ENCODE measurements at places on chromosomes 13 and 19.

DNA sequence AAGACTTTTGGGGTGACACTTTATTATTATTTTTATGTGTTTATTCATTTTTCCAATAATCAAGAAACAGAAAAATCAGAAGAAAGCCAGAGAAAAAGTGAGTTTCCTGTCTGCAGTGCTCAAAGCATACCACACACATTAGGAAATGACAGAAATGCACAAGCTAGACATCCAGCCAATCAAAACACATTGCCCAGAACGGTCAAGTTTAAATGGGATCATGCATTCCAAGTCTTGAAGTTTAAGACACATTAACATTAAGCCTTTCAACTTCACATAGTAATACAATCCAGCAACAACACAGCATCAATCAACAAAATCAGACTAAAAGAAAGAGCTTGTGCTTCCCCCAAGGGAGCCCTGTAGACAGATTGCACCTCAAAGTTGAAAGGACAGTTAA, 28.7 kb upstream of the MEDAG start:
- DNase-seq: no peak

GRCh38 chr19:36120092-36120983, 5.1 kb downstream of the TBCB start:
- DNase-seq: no peak

DNA sequence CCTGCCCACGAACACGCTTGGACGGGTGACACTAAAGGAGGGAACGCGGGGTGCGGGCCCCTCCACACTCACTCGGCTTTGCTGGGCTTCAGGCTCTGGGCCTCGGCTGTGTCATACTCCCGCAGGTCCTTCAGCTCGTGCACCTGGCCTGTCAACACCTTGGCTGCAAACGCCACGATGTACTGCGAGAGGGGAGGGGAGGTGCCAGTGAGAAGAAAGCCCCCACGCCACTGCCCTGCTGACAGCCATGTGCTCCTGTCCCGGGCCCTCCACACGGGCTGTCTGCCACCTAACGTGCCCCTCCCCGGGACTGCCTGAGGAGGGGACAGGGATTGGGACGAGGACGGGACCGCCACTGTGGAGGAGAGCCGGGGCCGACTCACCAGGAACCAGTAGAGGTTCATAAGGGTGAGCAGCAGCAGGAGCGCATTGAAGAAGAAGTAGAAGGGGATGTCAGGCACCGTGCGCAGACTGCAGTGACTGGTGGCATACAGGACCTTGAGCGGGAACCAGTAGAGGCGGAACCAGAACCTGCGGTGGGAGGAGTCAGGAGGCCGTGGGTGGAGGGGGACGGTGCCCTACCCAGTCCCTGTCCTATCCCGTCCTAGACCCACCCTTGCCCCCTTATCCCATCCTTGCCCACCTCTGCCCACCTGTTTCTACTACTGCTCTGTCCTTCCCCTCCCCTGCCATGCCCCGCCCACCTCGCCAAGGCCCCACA, 16.9 kb downstream of the CERS1 start:
- no peak for DNase-seq

DNA sequence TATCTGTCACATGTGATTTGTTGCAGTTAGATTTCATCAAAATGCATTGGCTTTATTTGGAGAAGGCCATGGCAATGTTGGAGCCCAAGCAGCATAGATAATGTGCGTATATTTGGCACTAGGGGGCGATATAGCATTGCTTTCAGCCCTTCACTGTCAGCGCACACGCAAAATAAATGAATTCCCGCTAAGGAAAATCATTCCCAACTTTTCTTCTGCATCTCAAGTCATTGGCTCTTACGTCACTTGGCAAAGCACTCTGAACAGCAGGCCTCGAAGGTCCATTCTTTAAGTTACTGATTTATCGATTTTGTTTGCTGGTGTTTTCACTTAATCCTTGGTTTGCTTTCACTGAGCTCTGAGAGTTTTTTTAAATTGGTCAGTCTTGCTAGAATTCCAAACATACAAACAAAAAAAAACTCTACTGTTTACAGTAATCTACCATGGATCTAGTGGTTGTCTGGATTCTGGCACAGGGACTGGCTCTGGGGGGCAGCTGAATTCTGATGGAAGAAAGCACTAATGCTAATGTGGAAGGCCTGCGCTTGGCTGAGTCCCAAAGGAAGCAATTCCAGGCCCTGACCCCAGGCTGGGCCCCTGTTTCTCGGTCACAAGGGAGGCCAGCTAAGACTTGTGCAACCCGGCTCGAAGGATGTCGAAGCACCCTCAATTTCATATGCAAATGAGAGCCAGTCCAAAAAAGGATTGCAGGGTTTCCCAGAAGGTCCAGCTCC, 97.7 kb upstream of the IPO5 start:
- DNase-seq: no peak

- peak; percentile 19 for DNase-seq
These were observed 1.2 kb upstream of the NUMBL start for GRCh38 chr19:40691421-40692211.

- no peak for DNase-seq
These were observed 53.4 kb downstream of the LATS2 start for GRCh38 chr13:21008026-21008425.

- peak; percentile 50 for DNase-seq
These were observed 3.8 kb downstream of the ATP12A start for GRCh38 chr13:24683838-24684599.

DNA sequence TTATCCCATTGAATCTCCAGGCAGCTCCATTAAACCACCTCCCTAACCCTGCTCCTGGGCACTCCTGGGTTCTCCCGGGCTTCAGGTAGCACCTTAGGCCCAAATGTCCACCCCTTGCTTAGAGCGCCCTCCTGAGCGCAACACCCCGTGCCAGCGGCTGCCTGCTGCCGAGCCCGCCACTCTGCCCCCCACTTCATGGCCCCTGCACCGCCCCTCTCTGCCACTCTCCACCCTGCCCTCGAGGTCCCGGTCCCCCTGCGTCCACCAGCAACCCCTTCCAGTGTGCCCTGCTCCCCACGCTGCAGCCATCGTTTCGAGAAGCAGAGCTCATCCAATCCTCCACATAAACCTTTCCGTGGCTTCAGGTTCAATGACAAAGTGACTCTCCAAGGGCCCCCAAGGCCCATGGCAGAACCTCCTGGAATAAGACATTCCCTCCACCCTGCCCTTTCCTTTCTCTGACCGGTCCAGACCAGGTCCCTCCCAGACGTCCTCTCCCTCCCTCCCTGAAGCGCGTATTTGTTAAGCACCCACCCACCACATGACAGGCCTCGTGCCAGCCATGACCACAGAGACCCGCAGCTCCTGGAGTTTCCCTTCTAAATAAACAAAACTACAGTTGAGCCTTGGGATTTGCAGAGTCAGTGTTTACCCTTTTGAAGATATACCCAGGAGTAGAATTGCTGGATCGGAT, 66.6 kb downstream of the ARHGEF18 start:
- DNase-seq: no peak

- no peak for DNase-seq
These were observed 1639.9 kb downstream of the EFNB2 start for GRCh38 chr13:104895521-104895920.

GRCh38 chr13:96769874-96770273, 224.4 kb downstream of the OXGR1 start:
- no peak for DNase-seq

DNA sequence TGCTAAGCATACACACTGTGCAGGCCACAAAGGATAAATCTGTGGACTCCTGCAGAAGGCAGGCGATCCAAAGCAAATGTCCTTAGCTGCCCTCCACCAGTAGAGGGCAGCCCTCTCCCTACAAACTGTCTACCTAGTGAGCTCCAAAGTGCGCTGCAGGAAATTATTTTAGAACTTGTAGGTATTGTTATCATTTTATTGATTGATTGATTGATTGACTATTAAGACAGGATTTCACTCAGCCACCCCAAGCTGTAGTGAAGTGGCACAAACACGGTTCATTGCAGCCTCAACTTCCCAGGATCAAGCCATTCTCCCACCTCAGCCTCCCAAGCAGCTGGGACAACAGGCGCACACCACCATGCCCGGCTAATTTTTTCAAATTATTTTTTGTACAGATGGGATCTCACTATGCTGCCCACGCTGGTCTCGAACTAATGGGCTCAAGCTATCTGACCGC, 37.3 kb downstream of the RNF6 start:
- peak; percentile 63 for DNase-seq

GRCh38 chr13:110576070-110576394, 14.5 kb upstream of the RAB20 start:
- no peak for DNase-seq

DNA sequence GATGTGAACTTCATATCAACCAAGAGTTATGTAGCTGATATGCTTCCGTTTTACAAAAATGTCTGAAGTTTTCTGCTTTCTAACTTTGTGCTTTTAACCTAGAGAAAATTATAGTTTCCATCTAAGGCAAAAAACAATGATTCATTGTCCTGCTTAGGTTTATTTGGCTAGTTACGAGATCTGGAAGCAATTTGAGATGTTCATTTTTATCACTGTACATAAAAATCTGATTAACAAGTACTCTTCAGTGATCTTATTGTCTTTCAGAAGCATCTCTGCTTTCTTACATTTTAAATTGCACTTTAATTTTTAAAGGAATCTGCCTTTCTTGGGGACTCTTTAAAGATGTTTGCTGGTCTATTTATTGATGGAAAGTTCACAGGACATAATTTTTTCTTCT, 188.1 kb downstream of the RFC3 start:
- no peak for DNase-seq

DNA sequence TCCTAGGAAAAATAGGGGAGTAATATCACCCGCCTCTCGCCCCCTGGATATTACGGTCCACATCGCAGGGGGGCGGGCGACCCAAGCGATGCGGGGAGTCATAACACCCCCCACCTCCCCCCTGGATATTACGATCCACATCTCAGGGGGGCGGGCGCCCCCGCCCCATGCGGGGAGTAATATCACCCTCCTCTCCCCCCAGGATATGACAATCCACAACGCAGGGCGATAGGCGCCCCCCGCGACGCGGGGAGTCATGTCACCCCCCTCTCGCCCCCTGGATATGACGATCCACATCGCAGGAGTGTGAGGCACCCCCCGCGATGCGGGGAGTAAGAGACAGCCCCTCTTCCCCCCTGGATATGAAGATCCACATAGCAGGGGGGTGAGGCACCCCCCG, 684.4 kb upstream of the PCDH9 start:
- no peak for DNase-seq

GRCh38 chr19:47446534-47447469, 24.9 kb downstream of the SLC8A2 start:
- peak; percentile 35 for DNase-seq

GRCh38 chr13:110397436-110398115, 90.5 kb downstream of the COL4A2 start:
- no peak for DNase-seq

DNA sequence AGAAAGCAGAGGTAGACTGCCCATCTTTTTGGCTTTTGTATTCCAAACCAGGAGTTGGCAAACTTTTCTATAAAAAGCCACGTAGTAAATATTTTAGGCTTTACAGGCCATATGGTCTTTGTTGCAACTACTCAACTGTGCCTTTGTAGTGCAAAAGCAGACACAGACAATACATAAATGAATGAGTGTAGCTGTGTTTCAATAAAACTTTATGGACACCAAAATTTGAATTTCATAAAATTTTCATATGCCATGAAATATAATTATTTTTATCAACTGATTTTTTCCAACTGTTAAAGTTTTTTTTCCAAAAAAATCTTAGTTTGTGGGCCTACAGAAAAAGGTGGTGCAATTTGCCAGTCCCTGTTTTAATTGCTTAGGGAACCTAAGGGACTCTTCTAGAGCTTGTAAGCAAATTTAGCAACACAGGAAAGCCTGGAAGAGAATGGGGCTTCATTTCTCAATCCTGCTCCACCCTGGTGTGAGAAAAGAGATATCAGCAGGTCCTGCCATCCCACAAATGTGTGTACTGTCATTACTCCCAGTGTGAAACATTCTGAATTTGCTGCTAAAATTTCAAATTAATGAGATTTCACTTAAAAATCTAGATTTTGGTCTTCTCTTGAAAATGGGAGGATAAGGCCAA, 194.2 kb downstream of the RGCC start:
- DNase-seq: no peak

DNA sequence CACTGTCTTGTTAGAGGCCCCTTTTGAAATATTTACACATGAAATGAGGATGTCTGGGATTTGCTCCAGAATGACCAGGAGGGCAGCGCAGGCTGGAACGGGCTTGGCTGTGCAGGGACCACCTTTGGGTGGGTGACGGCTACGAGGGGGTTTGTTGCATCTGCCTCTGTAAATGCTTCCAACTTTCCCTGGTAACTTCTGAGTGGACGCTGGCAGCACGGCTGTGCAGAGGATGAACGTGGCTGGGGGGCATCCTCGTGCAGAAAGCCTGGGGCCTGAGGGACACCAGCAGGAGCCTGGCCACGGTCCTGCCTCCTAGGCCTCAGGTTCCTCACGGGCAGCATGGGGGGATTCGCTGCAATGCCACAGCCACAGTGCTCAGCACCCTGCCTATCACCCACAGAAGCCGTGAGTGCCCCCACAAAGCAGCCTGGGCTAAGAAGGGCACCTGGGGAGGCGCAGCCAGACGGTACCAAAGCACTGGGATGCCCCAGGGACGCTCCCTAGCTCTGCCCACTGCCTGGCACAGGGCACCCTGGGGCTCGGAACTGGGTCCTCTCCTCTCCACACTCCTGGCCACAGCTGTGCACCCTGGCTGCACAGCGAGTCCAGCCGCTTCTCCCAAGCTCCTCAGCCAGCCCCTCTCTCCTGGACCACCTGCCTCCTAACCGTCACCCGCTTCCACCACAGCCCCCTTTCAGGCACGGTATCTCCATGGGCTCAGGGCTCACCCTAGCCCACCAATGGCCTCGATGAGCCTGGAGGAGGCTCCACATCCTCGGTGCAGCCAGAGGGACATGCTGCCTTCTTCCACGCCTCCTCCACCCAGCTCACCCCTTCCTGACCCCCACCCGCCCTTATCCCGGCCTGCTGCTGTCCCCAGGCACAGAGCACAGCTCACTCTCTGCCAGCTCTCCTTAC, 44.5 kb downstream of the MLLT1 start:
- no peak for DNase-seq

GRCh38 chr13:99657848-99658260, 156.6 kb downstream of the TM9SF2 start:
- peak; percentile 41 for DNase-seq

Measured in activated naive CD8-positive, alpha-beta T cell treated with anti-CD3 and anti-CD28 coated beads for 36 hours (primary cell).